ENCODE measurements at places on chromosomes 2 and 18.

DNA sequence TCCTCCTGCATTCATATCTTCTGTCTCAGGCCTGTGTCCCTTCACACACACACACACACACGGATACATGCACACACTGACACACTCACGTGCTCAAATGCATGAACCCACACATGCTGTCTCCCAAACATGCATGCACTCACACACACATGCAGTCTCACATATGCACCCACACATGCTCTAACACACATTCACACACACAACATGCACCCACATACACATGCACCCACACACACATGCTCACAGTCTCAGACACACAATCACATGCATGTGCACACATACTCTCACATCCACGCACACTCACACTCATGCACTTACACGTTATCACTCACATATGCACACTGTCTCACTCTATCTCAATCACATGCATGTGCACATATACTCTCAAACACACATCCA is 1.9 kb upstream of the CD226 start:
- no peak for DNase-seq

- no peak for DNase-seq
Observed at GRCh38 chr2:172673056-172673683, 62.5 kb upstream of the RAPGEF4 start.

DNA sequence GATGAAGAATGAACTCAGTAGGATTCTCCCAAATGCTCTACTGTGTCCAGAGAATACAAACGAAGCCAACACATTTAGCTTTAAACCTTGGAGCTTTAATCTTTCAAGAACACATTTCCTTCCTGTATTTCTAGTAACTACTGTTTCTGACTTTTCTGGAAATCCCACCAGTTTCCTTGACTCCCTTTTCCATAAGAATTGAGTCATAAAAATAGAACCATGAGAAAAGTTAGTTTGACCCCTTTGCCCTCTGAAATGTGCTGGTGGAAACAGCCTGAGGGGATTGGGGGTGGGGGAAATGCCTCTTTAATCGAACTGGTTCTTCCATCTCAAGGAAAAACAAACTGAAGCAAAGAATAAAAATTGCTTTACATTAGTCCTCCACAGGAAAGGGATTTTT is 123.9 kb downstream of the TMEM17 start:
- no peak for DNase-seq

DNA sequence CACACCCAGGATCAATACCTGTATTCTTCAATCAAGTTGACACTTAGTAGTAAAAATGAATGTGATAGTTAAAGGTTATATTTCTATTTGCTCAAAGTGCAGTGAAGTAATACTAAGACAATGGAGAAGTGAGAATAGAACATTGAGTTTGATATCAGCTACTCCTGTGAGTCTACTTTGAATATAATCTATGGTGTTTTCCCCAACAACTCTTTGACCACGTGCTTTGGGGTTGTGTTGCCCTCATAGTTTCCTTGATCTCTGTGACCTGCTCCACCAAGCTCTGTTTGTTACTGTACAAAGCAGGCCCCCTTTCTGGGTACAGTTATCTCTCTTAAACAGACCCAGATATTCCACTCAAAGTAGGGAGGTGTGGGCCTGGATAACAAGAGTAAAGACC is 222.9 kb downstream of the GALR1 start:
- DNase-seq, result no peak

DNA sequence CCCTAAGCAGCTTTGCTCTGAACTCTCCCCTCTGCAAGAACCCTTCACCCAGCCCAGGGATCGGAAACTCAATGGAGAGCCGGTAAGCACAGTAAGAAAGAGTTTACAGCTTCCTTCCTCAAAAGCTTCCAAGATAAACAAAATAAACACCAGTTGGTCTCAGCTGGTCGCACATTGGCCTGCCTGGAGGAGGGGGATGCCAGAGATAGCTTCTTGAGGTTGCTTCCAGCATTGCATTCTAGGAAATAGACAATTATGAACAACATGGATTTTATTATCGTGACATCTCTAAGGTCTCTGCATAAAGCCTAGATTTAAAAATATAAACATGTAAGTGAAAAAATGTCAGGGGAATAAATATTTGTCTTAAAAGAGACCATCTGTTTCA is 141.5 kb upstream of the PKDCC start:
- DNase-seq, result no peak

DNA sequence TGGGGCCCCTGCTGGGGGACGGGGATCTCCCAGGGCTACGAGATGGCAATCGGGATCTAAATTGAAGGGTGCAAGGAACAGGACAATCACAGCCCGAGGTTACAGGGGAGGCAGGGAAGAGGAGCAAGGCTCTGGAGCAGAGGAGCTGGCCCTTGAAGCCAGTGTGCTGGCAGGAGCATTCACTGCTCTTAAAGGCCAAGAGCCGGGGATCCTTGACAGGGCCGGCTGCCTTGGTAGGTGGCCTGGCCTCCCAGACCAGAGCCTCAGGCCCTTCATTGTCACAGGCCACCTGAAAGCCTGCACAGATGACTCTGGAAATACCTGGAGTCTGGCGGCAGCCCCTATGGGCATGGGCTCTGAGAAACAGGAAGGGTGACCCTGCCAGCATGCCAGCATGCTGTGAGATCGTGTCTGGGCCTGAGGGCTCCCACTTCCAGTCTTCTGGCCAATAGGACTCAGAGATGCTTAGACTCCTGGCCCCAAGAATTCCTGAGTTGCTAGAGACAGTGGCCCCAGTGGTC is 38.7 kb downstream of the PDIA6 start:
- no peak for DNase-seq

- no peak for DNase-seq
Observed at GRCh38 chr2:16258350-16258749, 318.0 kb downstream of the MYCN start.

- no peak for DNase-seq
Observed at GRCh38 chr18:63646936-63647335, 2.9 kb upstream of the SERPINB4 start.

DNA sequence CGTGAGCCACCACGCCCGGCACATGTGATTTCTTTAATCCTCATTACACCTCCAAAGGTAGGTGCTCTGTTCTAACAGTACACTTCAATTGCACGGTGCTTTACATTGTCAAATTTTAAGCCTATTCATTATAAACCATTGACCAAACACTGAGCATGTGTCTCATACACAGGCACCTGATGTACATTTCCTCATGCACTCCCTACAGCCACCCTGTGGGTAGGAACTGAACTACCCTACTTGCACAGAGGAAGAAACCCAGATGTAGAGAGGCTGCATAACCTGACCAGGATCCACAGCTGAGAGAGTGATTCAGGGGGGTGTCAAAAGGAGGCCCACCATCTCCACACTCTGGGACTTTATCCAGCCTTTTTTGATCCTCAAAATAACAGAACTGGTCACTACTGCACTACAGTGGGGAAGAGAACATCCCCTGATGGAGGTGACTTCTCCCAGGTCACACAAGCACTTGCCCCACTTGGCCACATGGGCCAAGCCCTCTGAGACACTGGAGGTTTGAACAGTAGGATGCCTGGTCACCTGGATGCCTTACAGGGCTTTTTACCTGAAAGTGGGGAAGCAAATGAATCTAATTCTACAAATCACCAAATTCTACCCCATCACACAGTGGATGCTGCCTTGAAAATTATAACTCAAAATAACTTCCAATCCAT is 6.9 kb upstream of the DPYSL5 start:
- DNase-seq, result no peak

- DNase-seq, result no peak
Observed at GRCh38 chr2:36357847-36358659, 2.5 kb downstream of the CRIM1 start.

DNA sequence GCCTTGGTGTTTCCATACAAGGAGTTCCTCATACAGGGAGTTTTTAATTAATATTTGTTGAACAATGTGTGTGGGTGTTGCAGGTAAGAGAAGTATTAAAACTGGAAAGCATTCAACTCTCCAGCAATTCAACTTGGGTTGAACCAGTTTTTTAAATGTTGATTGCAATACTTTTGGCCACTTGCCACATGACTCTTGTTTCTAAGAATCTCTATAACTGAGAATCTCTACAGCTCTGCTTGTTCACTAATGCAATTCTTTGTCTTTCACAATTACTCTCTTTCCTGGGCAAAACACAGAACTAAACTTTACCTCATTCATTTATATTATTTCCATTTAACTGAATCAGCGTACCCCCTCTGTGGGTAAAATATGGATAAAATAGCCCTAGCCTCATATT is 429.4 kb downstream of the ARHGAP15 start:
- DNase-seq, result no peak

GRCh38 chr2:98034745-98035144 is 39.0 kb upstream of the TMEM131 start:
- DNase-seq, result no peak

- no peak for DNase-seq
Observed at GRCh38 chr2:75326645-75327044, 127.3 kb upstream of the TACR1 start.

DNA sequence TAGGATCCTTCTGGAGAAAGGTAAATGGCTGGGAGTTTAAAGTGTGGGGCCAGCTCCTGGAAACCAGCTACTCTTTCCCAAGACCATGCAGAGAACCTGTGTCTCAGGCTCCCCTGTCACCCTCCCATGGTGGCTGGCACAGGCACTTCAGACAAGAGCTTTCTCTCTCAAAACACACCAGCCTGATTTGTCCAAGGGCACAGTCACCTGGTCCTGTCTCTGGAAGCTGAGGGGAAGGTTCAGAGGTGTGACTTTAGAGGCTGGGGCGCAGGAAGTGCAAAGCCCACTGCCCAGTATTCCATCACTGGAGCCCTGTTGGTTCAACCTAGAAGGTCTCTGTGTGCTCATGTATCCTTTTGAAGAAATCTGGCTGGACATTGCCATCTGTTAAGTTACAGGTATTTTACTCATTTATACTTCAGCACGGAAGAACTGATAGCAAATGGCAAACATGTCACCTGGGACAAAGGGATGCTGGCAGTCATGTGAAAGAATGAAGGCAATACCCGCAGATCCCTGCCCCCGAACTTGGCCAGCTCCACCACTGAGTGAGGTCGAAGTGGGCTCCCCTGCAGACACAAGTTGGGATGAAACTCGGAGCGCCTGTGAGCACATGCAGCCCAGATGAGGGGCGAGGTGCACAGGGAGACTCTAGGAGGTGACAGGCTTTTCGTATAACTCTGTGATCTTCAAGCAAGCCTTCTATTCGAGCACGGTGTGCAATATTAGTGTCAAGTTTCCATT is 96.9 kb upstream of the MGAT4A start:
- DNase-seq, result no peak

DNA sequence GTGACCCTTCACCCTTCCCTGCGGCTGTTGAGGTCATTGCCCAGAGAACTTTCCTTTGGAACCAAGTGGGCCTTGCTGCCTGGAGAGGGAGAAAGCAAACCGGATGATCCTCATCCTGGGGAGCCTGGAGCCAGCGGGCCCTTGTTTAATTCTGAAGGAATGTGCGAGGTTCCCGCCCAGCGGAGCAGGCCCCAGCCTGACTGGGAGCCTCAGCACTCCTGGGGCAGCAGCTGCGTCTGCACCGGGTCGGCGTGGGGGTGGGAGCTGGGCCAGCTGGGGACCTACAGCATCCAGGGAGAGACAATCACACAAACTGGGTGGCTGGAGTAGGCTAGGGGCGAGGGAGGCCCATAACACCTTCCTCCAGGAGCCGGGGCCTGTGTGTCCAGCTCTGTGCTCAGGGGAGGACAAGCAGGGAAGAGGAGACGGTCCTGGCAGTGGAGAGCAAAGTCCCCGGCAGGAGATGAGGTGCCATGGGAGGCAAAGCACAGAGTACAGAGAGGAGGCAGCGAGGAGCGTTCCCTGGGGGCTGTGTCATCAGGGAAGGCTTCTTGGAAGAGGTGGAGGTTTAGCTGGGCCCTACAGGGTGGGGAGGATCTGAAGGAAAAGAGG is 61.9 kb upstream of the HAAO start:
- DNase-seq, result no peak

GRCh38 chr2:172986040-172986439 is 89.6 kb upstream of the MAP3K20 start:
- no peak for DNase-seq

DNA sequence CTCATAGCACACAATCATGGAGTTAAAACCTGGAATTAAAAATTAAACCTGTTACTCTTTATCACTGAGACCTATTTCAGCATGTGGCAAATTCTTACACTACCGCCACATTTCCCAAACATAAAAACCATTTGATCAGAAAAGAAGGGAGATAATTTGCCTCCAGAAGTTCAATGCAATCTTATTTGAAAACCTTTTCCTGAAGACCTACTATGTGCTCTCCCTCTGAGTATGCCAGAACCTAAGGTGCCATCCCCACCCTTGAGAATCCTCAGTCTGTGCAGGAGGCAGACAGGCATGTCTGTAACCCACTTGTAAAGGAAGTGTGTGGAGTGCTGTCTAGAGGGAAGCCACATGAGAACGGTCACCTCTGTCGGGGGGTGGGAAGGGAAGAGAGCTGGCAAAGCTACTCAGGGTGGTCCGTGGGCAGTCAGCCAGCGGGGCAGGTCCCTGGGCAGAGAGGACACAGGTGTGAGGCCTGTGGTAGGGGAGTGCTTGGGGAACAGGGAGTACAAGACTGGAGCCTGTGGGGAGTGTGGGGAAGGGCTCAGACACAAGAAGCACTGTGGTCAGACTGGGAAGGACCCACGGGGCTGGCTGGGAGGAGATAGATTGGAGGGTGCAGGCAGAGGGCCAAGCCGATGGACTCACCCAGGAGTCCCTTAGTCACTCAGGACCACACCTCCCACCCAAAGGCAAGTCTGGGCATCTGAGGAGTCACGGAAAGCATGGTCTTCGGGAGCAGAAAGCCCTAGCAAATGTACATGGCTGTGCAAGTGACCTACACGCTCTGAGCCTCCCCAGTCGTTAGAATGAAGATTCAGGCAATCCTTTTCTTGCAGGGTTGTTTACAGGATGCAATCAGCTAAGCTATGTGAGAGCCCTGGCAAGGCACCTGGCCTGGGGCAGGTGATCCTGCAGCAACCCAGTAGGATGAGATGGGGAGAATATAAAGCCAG is 22.8 kb downstream of the CRACDL start:
- DNase-seq, result no peak

DNA sequence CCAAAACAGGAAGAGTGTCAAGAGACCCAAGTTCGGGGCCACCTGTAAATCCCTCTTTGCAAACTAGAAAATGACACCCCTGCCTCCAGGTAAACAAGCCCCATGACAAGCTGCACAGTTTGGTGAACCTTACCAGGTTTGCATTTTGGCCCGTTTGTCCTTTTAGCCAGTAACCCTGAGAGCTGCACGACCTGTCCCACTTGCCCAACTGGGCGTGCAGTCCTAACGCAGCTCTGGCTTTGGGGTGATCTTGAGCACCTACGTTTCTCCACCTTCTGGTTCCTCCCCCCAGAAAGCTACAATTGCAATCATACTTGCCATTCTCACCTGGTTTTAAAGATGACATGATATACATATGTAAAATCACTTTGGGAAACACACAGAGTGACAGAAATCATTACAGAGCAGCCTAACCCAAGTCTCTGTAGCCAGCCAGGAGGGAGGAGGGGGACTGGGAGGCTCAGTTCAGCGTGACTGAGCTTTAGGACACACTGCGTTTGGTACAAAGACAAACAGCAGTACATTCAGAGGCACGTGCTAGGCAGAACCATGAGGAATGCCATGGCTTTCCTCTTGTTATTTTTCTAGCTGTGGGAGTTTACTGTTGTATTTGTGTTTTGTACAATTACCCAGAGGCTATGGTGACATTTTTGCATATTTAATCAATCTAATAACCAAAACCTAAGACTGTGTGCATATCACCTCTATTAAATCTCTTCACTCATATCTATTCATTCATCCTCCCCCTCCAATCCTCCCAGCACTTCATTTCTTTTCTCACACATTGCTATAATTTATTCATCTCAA is 304.0 kb downstream of the IRS1 start:
- DNase-seq, result no peak

- no peak for DNase-seq
Observed at GRCh38 chr2:170354855-170355780, 177.2 kb downstream of the MYO3B start.

Measured in stimulated activated CD8-positive, alpha-beta memory T cell treated with anti-CD3 and anti-CD28 coated beads, Interleukin-7, amount 100 ng/mL, for 1 hour (primary cell).